ENCODE measurements at places on chromosomes 7 and 10.

DNA sequence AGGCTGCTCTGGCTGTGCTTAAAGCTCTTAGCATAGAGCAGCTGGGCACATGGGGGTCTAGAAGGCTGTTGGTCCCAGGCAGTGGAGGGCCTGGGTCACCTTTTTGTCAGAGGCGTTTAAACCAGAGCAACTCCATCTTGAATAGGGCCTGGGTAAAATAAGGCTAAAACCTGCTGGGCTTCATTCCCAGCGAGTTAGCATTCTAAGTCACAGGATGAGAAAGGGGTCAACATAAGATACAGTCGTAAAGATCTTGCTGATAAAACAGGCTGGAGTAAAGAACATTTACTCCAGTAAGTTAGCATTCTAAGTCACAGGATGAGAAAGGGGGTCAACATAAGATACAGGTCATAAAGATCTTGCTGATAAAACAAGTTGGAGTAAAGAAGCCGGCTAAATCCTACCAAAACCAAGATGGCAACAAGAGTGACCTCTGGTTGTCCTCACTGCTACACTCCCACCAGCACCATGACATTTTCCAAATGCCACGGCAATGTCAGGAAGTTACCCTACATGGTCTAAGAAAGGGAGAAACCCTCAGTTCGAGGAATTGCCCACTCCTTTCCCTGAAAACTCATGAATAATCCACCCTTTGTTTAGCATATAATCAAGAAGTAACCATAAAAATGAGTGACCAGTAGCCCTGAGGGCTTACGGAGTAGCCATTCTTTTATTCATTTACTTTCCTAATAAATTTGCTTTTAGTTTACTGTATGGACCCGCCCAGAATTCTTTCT is 96.8 kb upstream of the PCBD1 start:
- DNase-seq = no peak

GRCh38 chr7:80478683-80479082 is 33.2 kb downstream of the GNAT3 start:
- DNase-seq = peak; percentile 82

DNA sequence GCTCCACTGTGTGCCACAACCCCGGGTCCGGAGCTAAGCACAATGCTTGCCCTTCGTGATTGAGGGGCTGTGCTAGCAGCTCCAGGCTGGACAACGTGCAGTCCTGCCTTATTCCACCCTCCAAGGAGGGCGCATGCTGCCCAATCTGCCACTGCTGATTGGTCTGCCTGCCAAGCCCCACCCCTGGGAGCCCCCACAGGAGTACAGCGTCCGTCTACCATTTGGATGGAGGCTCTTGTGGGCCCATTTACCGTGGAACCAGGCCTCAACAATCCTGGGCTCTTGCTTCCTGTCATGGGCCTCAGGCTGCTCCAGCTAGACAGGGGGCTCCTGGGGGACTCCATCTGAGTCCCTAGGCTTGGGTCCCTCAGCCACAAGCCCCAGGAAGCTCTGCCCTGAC is 173.3 kb downstream of the SLIT1 start:
- no peak for DNase-seq

- peak; percentile 45 for DNase-seq
Observed at GRCh38 chr10:70145666-70146488, 623 bp downstream of the TYSND1 start.

DNA sequence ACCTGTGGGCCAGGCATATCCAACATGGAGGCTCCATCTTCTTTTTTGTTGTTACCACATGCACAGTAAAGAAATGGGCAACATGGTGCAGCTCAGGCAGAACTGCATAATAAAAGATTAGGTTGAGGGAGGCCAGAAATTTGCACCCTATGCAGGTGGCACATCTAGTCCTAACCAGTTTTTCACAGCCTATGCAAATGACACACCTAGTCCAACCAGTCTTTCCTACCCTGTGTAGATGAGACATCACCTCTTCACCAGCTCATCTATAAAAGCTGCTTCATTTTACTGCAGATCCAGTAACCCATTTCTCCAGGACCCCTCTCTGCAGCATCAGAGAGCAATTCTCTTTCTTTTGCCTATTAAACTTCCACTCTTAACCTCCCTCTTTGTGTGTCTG is 411.0 kb upstream of the PCDH15 start:
- DNase-seq = peak; percentile 4

- peak; percentile 77 for DNase-seq
Observed at GRCh38 chr10:132532749-132533560, 4.6 kb upstream of the INPP5A start.

GRCh38 chr10:124153023-124153826 is 59.8 kb upstream of the CHST15 start:
- DNase-seq = peak; percentile 96

GRCh38 chr10:17455015-17455520 is 673 bp upstream of the ST8SIA6 start:
- DNase-seq = no peak

DNA sequence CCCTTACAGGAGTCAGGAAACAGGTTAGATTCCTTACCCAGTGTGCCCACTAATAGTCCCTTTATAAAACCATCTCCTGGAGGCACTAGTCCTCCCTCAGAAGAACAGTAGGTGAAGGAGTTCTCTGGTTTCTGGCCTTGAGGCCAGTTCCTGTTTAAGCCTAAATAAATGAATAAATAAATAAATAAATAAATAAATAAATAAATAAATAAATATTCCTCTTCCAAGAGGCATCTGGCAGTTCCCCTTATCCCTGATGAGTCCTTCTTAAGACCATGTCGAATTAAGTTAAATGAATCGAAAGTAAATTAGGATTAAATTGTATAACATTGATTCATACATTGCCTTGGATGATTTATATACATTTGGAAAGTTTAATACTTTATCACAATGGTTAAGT is 223.3 kb downstream of the PCDH15 start:
- DNase-seq = no peak

- DNase-seq = no peak
Observed at GRCh38 chr7:30505174-30505697, 607 bp upstream of the GGCT start.

DNA sequence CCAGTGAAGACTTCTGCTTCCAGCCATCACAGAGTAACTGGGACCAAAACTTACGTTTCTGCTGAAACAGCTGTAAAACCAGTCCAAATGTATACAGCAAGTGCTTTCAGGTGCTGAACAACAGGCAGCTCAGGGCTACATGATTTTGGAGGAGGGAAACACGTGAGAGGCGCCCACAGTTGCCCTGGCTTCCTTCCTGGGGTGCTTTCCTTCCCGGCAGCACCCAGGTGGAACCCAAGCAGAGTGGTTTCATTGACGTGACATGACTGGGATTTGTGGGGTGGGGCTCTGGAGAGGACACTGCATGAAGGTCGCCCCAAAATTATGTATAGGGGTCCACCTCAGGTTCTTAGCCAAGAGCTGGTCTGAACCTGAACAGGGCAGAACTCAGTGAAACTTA is 34.2 kb downstream of the IL2RA start:
- DNase-seq = no peak

GRCh38 chr10:81019029-81019890 is 481.6 kb downstream of the SH2D4B start:
- DNase-seq = peak; percentile 51

DNA sequence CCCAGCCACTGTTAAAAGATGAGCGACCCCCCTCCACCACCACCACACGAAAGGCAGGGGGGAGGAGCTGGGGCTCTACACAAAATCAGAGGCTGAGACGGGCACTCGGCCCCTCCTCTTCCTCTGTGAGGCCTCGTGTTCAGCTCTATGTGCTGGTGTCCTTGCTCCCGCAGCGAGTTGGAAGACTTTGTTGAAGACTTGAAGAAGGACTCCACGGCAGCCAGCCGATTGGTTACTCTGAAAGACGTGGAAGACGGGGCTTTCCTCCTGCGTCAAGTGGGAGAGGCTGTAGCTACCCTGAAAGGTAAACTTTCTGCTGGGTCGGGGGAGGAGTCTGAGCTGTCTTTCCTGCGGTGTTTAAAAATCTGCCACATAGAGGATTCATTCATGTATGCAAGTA is 203.7 kb downstream of the ARHGAP21 start:
- no peak for DNase-seq

DNA sequence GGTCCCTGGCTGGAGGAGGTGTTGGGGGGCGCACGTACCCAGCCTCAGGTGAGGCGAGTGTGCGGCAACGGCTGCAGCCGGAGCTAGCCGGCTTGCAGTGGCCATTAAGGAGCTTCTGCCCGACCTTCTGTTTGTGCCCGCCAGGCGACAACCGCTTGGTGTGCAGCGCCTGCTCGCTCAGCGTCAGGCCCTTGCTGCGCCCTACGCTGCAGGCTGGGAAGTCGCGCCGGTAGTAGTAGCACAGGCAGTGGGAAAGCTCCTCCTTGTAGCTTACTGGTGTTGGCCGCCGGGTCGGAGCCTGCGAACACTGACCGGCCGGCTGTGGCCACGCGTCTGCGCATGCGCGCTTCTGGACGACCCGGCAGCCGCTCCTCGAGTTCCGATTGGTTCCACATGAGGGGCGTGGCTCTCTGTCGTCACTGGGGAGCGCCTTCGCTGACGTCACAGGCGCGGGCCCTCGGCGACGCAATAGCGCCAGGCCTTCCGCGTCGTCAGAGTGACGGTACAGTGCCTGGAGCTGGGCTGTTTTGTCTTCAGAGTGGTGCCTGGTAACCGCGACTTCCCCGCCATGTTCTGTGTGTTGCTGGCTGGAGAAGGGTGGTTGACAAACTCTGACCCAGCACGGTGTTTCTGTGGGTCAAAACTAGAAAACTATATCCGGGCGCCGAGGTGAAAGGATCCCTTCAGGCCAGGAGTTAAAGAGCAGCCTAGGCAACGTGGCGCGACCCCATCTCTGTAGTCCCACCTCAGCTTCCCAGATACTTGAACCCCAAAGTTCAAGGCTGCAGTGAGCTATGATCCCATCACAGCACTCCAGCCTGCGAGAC is 76.3 kb upstream of the TMEM248 start:
- peak; percentile 91 for DNase-seq

GRCh38 chr10:4813023-4813422 is 13.0 kb upstream of the AKR1E2 start:
- DNase-seq = peak; percentile 85

GRCh38 chr10:122849090-122849489 is 3.4 kb upstream of the CUZD1 start:
- no peak for DNase-seq

DNA sequence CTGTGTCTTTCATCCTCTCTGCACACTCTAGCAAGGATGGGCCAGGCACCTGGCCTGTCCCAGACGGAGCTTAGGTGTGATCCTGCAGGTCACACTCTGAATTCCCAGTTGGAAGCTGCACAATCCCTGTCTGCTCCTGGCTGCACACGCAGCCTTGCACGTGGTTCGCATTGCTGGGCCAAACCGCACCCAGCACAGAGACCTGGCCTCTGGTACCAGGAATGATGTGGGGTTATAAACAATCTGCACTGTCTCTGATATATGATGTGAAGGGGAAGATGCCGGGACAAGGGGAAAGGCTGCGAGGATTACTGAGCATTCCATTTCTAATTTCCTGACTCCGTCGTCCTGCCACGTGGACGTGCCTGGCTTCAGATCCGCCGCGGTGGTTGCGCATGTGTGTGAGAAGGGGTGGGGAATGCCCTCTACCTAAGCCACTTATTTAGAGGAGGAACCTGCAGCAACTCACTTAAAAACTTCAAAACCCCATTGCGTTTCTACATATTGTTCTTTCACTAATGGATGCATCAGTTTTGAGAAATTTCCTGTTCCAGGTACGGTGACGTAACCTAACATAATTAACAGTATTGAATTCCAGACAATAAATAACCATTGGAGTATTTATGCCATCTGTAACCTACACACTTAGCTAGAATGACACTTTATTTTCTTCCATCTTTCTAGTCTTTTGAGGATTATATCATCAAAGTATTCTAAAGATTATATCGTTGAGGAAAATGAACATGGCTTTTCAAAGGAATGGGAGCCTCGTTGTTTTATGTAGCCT is 559.7 kb upstream of the MGMT start:
- DNase-seq = no peak

- DNase-seq = no peak
Observed at GRCh38 chr10:72611783-72612182, 14.1 kb downstream of the MICU1 start.

GRCh38 chr7:118148930-118149329 is 35.0 kb upstream of the LSM8 start:
- DNase-seq = peak; percentile 7

DNA sequence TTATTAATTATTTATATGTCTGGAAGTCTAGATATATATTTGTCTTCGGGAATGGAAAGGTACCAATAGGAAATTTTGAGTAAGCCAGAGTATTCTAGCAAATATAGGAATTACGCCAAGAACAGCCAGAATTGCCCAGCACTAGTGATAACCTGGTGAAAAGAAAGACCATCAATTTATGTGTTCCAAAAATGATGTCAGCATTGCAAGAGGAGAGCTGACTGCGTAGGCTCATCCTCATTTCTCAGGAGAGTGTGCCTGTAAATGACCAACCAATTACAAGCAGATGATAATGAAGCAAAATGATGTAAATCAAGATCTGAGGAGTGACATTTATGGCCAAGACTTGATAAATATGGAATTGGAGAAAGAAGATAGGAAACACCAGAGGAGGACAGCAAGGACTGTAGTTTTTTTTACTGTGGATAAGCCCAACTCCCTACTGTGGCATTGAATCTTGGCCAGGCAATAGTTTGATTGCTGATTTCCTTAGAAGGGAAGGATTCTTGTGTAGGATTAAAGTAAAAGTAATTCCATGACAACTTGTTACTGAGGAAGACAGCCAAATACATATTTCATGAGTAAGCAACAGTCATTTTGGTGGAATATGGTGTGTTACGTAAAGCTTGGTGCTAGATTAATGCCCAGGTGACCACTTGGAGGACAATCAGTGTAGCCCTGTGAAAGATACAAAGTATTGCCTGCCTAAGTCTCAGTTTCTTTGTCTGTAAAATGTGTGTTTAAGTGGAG is 590.8 kb downstream of the AUTS2 start:
- DNase-seq = peak; percentile 21

DNA sequence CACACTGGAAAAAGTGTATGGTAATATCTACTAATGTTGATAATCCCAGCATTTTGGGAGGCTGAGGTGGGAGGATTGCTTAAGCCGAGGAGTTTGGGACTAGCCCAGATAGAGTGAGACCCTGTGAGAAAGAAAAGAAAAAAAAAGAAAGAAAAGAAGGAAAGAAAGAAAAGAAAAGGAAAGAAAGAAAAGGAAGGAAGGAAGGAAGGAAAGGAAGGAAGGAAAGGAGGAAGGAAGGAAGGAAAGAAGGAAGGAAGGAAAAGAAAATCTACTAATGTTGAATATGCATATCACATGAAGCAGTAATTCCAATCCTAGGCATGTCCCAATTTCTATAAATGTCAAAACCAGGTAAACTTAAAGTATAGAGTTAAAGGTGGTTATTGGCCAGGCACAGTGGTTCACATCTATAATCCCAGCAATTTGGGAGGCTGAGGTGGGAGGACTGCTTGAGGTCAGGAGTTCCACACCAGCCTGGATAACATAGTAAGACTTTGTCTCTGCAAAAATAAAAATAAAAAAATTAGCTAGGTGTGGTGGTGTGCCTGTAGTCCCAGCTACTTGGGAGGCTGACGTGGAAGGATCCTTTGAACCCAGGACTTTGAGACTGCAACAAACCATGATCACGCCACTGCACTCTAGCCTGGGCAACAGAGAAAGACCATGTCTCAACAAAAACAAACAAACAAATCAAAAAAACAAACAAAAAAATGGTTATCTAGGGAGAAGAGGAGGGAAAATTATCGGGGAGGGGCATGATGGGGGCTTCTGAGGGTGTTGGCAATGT is 5.2 kb upstream of the KAZALD1 start:
- DNase-seq = no peak

- DNase-seq = no peak
Observed at GRCh38 chr10:7892146-7892545, 73.8 kb downstream of the TAF3 start.

- no peak for DNase-seq
Observed at GRCh38 chr7:112500619-112501018, 19.8 kb downstream of the LSMEM1 start.

All from bronchial epithelial cell (primary cell).